Stimulated activated CD4-positive, alpha-beta T cell treated with anti-CD3 and anti-CD28 coated beads, Interleukin-12 subunit alpha, Interleukin-12 subunit beta, amount 100 ng/mL, for 24 hours (primary cell): ENCODE measurements at places on chromosomes 4 and X.
A peak's percentile ranks its signal among the peaks of the same experiment; 100 is the strongest.

GRCh38 chrX:11558972-11559371 is 106.7 kb downstream of the ARHGAP6 start:
- DNase-seq, result peak; percentile 14

GRCh38 chr4:88104902-88105610 is 53.4 kb downstream of the ABCG2 start:
- DNase-seq, result no peak

DNA sequence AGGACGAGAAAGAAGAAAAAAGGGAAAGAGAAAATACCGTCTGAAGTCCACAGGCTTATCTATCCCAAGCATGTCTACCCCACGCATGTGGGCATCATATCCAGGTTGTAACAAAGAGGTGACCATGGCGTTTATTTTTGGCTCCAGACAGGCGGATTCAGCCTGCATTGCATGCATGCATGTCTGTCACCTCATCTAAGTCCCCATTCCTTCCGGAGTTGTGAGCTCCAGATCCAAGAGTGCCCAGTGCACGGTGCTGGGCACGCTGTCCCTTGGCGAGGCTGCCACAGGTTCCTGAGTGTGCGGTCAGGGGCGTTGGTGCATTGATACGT is 905 bp upstream of the GALNTL6 start:
- no peak for DNase-seq

DNA sequence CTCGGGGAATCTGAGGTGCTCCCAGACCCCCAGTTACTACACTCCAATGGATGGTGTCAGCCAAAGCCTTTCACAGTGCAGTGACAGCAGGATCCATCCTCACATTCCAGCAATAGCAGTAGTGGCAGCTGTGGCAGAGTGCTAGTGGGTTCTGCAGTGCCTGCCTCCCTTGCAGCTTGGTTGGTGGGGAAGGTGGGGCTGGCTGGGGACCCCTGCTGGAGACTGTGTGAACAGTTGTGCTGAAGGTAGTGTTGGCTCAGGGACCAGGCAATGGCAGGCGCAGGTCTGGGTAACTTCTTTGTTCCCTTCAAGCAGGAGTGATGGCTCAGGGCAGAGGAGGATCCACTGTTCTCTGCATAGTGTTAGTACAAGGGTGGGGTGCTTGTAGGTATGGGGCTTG is 343.7 kb upstream of the TRAM1L1 start:
- DNase-seq, result no peak

DNA sequence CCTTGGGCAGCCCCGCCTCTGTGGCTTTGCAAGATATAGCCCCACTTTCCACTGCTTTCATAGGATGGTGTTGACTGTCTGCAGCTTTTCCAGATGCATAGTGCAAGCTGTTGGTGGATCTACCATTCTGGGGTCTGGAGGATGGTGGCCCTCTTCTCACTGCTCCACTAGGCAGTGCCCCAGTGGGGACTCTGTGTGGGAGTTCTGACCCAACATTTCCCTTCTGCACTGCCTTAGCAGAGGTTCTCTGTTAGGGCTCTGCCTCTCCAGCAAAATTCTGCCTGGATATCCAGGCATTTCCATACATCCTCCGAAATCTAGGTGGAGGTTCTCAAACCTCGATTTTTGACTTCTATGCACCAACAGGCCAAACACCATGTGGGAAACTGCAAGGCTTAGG is 153.7 kb downstream of the TBCK start:
- no peak for DNase-seq

GRCh38 chr4:7557456-7557855 is 122.7 kb upstream of the PSAPL1 start:
- no peak for DNase-seq

DNA sequence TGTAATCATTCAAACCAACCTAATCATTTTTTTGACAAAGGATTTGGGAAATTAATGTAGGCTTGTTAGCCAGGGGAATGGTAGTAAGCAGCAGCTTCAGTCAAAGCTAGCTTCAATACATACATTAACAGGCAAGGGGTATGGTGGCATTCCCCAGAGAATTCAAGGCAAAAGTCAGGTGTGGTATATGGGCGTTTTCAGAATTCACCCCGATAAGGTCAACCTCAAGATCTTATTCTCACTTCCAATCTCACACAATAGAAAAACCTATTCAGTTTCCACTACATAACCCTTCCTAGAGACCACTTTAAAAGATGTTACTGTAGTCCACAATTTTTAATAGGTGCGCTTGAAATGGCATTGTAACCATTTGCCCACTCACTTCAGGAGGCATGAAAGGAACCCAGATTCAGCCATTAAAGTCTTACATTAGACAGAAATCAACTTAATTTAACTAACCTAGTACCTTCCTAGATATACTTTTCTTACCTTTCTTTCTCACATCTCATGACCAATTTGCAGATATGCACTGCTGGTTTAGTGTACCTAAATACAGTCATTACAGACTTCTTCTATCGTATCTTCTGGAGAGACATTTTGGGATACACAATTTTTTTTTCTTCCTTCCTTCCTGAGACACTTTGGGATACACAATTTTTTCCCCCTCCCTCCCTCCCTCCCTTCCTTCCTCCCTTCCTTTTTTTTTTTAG is 34.9 kb downstream of the MAML3 start:
- DNase-seq, result no peak

- DNase-seq, result no peak
Measured at GRCh38 chr4:173794662-173795061, 264.6 kb upstream of the HAND2 start.

DNA sequence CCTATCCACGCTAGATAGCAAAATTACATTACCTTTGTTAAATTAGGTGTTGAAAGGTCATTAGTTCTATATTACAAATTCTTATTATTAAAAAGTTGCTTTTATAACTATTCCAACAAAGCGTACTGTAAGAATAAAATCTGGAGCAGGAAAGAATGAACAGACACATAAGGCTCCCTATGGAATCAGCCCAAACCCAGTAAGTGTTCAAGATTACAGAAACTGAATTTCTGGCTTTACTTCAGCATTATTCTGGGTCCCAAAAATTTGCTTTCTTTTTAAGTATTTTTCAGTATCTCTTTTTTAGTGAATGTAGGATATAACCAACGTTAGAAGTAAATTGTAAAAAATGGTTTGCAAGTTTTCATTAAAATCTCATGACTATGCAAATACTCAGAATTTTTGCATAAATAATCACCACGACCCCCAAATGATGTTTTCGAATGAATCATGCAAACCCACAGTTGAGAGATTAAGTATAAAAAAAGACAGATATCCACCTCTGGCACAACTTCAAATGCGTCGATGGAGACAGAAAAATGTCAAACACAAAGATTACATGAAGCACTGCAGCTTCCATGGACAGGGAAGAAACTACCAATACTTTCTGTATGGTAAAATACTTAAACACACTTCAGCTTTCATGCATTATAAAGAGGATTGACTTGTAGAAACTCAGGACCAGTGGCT is 238.5 kb downstream of the RASL11B start:
- no peak for DNase-seq

DNA sequence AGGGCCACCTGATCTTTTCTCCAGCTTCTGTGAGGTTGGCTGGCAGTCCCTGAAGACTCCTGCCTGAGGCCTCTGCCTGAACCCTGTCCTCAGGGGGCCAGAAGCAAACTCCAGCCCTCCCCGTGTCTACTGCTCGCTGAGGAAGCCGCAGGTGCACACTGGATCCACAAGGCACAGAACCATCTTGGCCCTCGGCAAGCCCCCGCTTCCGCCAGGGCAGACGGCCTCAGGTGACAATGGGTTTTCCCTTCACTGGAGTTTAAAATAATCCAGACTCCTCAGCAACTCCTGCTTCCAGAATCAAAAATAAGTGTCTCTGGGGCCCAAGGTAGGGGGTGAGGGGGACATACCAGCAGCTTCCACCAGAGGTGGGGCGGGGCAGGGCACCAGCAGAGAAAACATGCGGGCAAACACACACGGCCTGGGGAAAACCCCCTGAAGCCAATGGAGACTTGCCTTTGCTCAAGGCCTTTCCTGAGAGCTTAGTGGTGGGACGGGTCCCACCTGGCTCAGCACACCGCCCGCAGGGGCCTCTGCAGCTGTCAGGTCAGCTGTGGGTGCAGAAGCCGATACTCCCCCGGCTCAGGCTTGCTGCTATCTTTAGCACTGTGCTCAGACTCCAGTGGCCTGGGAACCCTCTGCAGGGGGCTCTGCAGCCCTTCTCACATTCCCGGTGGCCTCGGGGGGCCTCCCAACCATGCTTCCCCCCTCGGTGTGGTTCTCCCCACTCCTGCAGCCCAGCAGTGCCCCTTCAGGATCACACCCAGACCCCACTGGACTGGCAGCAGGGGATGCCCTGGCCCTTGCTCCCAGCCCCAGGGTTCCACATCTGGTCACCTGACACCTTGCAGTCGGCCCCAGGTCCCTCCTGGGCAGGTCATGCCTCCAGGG is 1.9 kb downstream of the MYL5 start:
- DNase-seq, result no peak

DNA sequence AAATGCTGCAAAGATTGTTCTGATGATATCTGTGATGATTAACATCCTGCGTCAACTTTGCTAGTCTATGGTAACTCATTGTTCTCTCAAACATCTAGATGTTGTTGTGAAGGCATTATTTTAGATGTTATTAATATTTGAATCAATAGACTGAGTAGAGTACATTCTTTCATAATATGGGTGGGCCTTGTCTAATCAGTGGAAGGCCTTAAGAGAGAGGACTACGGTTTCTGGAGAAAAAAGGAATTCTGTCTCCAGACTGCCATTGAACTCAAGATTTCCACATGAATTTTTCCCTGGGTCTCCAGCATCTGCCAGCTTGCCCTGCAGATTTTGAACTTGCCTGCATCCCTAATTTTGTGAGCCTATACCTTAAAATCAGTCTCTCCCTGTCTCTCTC is 2381.1 kb upstream of the AGA start:
- DNase-seq, result no peak

DNA sequence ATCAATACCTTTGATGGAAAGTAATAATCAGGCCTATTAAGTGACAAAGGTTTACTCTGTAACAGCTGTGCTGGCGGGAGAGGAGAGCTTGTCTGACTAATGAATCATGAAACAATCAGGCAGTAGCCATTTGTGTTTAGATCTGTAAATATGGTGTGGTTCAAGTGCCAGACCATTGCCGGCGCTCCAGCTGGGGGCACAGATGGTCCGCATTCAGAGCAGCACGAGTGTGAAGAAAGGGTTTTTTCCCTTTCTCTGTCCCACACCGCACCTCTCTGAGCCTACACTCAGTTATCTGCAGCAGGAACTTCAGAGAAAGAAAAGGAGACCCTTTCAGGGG is 111.3 kb upstream of the PAQR3 start:
- DNase-seq, result no peak

- no peak for DNase-seq
Measured at GRCh38 chr4:47271291-47271690, 192.2 kb downstream of the COMMD8 start.

DNA sequence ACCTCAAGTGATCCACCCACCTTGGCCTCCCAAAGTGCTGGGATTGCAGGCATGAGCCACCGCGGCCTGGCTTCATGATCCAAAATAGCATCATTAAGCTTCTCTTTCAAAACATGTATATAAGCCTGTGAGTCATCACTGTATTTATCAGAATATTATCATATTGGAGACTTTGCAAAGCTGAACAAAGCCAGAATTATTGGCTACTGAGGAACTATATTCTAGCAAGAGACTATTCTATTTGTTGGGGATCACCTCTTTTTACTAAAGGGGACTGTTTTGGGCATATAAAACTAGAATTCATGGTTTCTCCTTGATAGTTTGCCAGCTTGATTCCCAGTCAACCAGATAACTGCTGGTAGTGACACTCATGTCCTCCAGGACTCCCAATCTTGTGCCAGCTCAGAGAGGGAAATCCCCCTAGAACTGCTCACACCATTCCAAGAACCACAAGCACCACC is 40.1 kb downstream of the TET2 start:
- no peak for DNase-seq

DNA sequence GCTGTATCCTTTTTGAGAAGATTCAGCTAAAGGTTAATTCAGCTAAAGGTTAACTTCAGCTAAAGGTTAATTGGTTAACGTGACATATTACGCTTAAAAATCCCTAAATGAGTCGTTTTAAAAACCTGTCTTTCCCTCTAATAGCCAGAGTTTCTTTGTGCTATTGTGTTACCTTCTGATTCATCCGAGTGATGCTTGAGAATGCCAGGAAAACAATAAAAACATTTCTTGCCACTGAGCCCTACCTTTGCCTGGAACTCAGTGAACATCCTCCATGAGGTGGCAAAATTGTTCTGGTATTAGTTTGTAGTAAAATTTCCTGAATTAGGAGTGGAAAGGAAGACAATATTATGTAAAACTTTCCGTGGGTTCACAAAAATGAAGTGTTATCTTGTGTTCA is 13.7 kb upstream of the TMPRSS11E start:
- DNase-seq, result no peak

GRCh38 chr4:120819805-120820437 is 102.6 kb downstream of the PRDM5 start:
- DNase-seq, result no peak

DNA sequence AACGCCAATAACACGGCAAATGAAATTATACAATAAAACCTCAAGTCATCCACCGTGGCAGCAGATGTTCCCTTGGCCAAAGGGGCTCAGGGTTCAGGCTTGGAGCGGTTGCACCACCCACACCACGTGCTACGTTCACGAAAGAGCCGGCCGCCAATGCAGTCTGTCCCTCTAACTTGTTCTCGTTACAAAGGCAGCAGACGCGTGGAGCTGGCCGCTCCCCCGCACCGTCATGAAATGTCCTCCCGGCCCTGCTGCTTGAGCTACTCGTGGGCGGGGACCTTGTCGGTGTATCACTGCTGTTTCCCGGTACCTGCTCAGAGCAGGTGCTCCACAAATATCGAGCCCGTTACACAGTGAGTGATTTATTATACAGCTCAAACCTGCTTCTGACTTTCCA is 36.4 kb upstream of the MAN2B2 start:
- DNase-seq, result no peak

- DNase-seq, result no peak
Measured at GRCh38 chr4:165248102-165248501, 40.7 kb downstream of the KLHL2 start.

DNA sequence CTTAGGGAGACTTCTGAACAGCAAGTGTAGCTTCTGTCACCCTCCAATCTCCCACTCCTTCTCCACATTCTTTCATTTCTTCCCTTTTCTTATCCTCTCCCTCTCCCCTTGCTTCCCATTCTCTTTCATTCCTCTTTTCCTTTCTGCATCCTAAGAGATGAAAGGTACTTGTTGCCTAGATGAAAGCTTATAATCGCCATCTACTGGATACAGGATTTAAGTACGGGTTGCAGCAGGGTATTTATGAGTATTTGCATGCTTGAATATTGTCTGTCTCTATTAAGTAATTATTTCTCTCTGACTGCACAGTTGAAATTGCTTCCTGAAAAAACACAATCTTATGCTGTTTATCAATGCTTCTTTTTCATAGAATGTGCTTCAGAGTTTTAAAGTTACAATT is 174.0 kb upstream of the TENT5D start:
- no peak for DNase-seq
